ENCODE measurements at places on chromosomes 6 and 20.

- DNase-seq, result no peak
Observed at GRCh38 chr20:48799328-48800105, 28.3 kb downstream of the PREX1 start.

DNA sequence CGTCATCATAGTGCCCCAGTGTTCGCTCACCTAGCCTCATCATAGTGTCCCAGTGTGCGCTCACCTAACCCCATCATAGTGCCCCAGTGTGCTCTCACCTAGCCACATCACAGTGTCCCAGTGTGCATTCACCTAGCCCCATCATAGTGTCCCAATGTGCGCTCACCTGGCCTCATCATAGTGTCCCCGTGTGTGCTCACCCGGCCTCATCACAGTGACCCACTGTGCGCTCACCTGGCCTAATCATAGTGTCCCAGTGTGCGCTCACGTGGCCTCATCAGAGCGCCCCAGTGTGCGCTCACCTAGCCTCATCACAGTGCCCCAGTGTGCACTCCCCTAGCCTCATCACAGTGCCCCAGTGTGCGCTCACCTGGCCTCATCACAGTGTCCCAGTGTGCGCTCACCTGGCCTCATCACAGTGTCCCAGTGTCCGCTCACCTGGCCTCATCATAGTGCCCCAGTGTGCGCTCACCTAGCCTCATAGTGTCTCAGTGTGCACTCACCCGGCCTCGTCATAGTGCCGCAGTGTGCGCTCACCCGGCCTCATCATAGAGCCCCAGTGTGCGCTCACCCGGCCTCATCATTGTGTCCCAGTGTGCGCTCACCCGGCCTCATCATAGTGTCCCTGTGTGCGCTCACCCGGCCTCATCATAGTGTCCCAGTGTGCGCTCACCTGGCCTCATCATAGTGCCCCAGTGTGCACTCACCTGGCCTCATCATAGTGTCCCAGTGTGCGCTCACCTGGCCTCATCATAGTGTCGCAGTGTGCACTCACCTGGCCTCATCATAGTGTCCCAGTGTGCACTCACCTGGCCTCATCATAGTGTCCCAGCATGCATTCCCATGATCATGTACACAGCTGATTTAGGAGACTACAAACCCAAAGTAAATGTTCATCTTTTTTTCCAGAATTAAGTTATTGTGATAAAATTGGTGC, 9.5 kb downstream of the TMEM242 start:
- no peak for DNase-seq

DNA sequence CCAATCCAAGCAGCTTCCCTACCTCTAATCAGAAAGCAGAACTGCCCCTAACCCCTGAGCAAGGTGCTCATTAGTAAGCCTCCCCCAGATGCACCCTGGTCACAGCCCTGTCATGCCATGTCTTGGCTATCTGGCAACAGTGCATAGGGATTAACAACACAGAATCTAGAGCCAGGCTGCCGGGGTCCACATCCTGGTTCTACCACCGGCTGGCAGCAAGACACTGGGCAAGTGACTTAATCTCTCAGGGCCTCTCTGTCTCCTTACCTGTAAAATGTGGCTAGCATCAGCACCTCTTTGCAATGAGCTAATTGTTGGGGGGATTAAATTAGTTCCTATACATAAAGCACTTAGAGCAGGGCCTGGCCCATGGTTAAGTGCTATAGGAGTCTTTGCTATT, 68.1 kb downstream of the CPNE5 start:
- DNase-seq, result no peak

DNA sequence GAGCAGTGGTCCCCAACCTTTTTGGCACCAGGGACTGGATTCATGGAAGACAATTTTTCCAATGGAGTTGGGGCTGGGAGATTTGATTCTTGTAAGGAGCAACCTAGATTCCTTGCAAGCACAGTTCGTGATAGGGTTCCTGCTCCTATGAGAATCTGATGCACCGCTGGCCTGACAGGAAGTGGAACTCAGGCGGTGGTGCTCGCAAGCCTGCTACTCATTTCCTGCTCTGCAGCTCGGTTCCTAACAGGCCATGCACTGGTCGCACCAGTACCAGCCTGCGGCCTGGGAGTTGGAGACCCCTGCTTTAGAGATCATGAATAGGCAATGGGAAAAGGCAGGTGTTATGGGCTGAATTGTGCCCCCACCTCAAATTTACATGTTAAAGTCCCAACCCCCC, 131.2 kb downstream of the PFDN4 start:
- no peak for DNase-seq
